Activated CD8-positive, alpha-beta memory T cell treated with anti-CD3 and anti-CD28 coated beads, Interleukin-2, amount 50 U/mL, for 4 hours (primary cell): ENCODE measurements at places on chromosomes 3 and 15.
A peak's percentile ranks its signal among the peaks of the same experiment; 100 is the strongest.

- DNase-seq = no peak
Measured at GRCh38 chr15:65528461-65529060, 1.7 kb upstream of the HACD3 start.

DNA sequence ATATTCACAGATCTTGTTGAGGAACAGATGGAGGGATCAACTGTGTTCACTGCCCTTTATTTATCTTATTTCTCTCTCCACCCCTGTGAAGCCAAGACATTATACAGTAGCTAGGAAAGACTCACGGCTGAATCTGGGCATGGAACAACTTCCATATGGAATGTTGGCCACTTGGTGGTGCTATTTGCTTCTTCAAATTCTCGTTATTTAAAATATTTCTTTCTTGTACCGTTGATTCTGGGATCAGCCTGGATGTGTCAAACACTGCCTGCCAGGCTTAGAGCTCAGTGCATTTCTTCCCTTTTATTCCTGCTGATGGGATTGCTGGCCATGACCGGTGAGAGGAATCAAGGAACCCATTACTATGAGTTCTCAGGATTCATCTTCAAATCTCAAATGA, 17.5 kb upstream of the GASK1A start:
- DNase-seq = no peak

- peak; percentile 46 for DNase-seq
Measured at GRCh38 chr3:172107403-172107802, 68.0 kb downstream of the FNDC3B start.

DNA sequence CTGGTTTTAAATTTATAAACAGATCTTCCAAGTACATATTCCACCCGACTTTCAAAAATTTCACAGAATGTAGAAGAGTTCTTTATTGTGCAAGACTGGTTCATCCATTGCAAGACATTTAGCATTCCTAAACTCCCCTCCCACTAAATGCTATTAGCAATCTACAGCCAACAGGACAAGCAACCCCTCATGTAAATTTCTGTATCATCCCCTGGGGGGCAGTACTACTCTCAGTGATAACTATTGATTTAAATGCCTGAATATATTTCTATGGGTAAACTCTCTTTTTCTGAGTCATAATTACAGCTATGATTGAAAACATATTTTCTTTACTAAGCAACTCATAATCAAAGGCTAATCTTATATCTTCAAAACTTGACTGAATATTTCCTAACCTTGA, 10.7 kb upstream of the SLC15A2 start:
- DNase-seq = no peak

- no peak for DNase-seq
Measured at GRCh38 chr15:99437315-99438223, 128.2 kb upstream of the MEF2A start.

GRCh38 chr3:71444028-71444860, 139.3 kb downstream of the FOXP1 start:
- peak; percentile 52 for DNase-seq

GRCh38 chr3:74041068-74041675, 416.4 kb upstream of the PDZRN3 start:
- no peak for DNase-seq

- DNase-seq = no peak
Measured at GRCh38 chr15:64096668-64097384, 1.0 kb downstream of the SNX1 start.
